ENCODE measurements at places on chromosomes 12 and 14.

DNA sequence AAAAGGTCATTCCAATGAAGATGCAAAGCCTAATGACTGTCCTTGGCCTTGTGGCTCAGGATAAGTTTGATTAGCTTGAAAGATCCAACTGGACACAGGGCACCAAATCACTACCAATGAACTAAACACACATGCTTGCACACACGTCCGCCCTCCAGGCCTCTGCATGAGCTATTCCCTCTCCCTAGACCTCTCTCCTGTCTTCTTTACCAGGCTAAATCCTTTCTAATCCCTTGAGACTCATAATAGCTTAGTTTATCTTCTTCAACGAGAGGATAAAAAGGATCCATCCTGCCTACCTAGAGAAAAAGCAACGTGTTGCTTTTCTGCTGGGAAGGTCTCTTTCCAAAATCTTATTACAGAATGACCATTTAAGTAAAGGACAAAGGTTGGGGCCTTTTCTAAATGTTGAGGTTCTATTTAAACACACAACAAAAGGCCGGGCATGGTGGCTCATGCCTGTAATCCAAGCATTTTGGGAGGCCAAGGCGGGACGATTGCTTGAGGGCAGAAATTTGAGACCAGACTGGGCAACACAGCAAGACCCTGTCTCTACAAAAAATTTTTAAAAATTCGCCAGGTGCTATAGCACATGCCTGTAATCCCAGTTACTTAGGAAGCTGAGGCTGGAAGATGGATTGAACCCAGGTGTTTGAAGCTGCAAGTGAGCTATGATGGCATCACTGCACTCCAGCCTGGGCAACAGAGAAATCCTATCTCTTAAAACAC lies 22.4 kb downstream of the PXN start:
- no peak for DNase-seq

DNA sequence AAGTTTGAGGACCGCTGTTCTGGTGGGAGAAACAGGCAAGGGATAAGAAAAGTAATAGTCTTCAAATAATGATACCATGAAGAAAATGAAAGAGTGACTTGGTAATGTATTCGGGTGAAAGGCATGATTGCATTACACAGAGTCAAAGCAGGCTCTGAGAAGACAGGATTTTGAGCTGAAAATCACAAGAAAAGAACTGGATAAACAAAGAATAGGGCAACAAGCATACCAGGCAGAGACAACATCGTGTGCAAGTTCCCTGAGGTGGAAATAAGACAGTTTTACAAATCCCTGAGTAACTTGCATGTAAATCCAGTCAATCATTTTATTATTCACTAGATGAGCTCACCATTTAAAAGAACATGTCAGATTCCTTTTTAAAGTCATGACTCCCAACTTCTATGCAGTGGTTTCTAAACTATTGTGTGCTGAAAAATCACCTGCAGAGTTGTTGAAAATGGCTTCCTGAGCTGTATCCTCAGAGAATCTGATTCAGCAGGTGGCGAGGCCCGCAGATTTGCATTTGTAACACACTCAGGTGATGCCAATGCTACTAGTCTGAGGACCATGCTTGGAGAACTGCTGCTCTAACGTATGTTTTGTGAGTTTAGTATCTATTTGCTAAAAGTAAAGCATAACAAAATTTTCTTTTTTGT lies 133.0 kb upstream of the ABCD2 start:
- no peak for DNase-seq

- no peak for DNase-seq
Measured at GRCh38 chr12:129145381-129145780, 292.1 kb downstream of the GLT1D1 start.

GRCh38 chr12:19437996-19438395 lies 1.3 kb upstream of the AEBP2 start:
- no peak for DNase-seq

GRCh38 chr12:58095002-58095401 lies 153.6 kb downstream of the ATP23 start:
- DNase-seq, result no peak

DNA sequence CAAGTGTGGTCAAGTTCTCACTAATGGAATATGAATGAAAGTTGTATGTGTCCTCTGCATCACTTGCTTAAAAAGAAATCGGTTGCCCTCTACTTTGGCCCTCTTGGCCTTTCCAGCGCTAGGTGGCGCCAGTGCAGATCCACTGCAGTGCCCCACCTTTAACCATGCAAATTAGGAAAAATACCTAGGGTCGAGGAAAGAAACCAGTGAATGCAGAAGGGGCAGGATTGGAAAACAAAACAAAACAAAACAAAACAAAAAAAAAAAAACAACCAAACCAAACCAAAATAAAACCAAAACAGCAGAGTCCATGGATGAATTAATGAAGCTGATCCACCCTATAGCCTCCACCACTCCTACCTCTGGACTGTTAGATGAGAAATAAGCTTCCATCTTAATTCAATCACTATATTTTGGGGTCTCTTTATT lies 12.9 kb upstream of the NEMF start:
- peak; percentile 63 for DNase-seq

- no peak for DNase-seq
Measured at GRCh38 chr12:108825201-108825950, 32.0 kb downstream of the SSH1 start.

- DNase-seq, result no peak
Measured at GRCh38 chr12:1883513-1883912, 34.9 kb downstream of the CACNA2D4 start.

DNA sequence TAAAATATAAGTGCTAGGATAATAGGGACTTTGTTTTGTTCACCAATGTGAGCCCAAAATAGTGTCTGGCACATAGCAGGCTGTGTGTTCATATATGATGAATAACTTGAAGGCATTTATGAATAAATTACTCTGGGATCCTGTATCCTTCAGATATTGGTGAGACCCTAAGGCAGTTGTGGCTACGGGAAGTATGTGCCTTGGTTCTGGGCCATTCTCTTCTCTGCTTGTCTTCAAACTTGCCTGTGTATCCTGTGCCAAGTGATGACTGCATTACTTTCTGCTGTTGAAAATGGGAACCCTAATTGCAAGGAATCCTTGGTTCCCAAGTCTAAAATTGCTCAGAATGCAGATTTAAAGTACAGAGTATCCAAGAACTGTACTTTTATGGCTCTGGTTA lies 67.6 kb upstream of the KTN1 start:
- no peak for DNase-seq

GRCh38 chr14:53062856-53063255 lies 90.3 kb downstream of the DDHD1 start:
- DNase-seq, result no peak

DNA sequence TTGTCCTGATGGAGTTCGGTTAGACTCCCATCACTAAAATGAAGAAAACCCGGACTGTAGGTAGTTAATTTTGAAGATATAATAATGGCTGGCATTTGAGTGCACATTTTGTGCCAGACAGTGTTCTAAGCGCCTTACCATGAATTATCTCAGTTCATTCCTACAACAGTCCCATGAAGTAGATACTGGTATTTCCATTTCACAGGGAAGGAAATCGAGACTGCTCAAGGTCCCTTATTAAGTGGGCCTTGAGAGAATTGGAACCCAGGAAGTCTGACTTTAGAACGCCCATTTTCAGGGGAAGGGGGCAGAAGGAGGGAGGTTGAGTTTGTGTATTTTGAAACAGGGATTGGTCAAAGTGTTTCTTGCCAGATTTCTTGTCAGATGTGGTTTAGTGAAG lies 855 bp downstream of the MNAT1 start:
- DNase-seq, result no peak

DNA sequence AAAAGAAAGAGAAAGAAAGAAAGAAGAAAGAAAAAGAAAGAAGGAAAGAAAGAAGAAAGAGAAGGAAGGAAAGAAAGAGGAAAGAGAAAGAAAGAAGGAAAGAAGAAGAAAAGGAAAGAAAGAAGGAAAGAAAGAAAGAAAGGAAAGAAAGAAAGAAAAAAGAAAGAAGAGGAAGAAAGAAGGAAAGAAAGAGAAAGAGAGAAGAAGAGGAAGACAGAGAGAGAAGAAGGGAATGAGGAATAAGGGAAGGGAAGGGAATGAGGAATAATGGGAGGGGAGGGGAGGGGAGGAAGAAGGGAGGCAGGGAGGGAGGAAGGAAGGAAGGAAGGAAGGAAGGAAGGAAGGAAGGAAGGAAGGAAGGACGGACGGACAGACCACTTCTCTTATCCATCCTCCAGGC lies 246.9 kb downstream of the ADAMTS20 start:
- DNase-seq, result no peak

DNA sequence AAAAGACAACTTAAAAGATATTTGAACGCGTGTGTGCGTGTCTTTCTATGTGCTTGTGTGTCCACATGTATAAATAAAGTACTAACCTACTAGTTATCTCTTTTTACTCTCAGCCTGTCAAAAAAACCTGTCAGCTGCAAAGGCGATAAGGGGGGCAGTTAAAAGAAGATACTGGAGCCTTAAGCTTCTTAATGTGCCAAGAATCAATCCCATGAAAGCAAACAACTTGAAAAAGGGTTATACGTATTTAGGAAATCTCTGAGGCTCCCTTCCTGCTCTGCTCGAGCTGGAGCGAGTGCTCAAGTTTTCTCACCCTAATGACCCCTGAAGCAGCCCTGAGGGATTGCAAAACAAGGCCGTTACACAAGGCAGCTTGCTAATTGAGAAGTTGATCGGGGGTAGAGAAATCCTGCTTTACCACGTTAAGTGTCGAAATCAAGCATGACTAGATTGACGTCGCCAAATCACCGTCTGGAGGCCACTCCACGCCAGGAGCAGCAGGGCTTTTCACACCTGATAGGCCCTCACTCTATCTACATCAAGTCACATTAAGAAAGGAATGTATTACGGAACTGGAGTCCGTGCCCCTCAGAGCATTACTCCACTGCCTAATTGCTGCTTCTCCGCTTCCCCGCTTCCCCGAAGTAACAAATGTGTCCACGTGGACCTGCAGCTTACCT lies 32.4 kb downstream of the LMO3 start:
- DNase-seq, result peak; percentile 21
